ENCODE measurements at places on chromosomes 1 and 21.

- no peak for DNase-seq
Measured at GRCh38 chr1:230189341-230189740, 122.3 kb downstream of the GALNT2 start.

- DNase-seq, result no peak
Measured at GRCh38 chr1:224594851-224595250, 21.3 kb upstream of the CNIH3 start.

DNA sequence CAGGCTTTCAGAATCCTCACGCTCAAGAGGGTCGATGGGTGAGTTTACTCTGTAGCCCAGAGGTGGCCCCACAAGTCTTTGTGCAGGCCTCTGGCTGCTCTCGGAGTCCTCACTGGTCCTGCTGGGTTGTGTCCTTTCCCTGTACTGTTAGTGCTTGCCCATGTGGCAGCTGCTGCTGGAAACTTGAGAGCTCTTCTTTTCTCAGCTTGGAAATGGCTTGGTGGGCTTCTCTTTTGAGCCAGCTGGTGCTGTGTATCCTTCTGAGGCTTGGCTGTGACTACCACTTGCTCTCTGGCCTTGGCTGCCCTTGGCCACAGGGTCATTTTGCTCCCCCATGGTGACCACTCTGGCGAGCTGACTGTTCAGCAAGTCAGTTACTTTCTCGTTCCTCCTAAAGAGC is 82.2 kb upstream of the LMO4 start:
- DNase-seq, result no peak

- DNase-seq, result no peak
Measured at GRCh38 chr1:59375321-59376220, 78.7 kb downstream of the FGGY start.

GRCh38 chr1:182990413-182991144 is 32.6 kb upstream of the LAMC1 start:
- no peak for DNase-seq

Measured in brain (organoid and tissue), 16 donors.